Common myeloid progenitor, CD34-positive (primary cell): ENCODE measurements at places on chromosomes 6 and 20.

DNA sequence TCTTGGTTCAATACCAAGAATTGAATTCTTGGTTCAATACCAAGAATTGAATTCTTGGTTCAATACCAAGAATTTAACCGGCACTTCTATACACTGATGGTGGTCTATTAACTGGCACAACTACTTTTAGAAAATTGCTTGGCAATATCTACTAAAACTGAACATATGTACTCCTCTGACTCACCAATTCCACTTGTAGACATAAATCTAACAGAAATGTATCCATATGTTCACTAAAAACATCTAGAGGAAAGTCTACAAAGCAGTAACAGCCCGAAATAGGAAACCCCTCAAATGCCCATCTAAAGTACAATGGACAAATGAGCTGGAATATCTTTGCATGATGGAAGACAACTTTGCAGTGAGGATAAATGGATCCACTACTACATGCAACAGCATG is 71.9 kb downstream of the KIF16B start:
- H3K27me3 ChIP-seq, result no peaks in the 10 kb centered on the region
- no peak overlapping the region for H3K4me3 ChIP-seq
- no peak for DNase-seq
- H3K4me1 ChIP-seq, result no peaks in the 10 kb centered on the region

DNA sequence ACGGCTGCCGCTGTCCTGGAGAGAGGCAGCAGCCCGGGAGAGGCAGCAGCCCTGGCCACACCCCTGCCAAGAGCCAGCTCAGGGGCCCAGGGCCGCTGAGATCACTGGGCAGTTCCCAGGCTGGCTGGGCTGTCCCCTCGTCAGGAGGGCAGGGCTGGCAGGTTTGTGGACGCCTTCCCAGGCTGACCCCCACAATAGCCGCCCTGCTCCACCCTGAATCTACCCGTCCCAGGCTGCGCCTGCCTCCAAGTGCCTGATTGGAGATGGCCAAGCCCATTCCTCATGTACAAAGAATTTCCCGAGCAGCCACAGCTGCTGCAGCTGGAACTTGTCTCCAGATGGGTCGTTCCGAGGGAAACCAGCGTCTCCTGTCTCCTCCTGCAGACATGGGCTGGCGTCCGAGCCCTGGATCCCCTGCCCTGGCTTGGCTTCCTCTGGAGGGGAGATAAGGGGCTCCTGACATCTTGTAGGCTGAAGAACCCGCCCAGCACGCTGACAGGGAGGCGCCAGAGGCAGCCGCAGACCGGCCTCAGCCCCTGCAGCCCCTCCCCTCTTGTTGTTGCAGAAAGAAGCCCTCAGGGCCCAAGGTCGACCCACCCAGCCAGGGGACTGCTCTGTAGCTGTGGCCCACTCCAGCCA is 9.4 kb upstream of the GATA5 start:
- no peaks in the 10 kb centered on the region for H3K4me1 ChIP-seq
- no peak for DNase-seq
- no peaks in the 10 kb centered on the region for H3K36me3 ChIP-seq
- peak overlapping the region; percentile 43 for H3K27ac ChIP-seq

DNA sequence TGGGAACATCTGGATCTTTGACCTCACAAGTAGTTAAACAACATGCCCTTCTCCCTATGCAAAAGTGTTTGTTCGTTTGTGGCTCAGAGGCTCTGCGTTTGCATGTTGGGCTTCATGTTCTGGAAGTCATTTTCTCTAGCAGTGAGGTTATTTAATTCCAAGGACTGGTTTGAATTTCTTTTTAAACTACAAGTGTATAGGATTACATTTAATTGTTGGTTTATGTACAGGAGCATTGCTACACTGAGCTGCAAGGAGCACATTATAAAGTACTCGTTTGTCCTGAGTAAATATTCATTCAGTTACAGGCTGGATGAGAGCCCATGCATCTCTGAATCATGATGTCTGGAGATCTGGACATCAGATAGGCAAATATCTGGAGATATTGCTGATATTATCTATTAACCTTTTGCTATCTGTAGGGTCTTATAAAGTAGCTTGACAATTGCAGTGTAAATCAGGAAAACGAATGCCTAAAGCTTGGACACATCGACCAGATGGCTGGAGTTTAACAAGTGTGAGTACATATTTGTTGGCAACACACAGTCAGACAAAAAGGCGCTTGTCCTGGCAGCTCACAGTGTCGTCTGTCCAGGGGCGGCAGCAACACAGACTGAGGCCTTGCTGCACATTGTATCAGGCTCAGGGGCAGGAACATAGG is 84.6 kb downstream of the PDE7B start:
- H3K27me3 ChIP-seq, result no peaks in the 10 kb centered on the region
- no peak overlapping the region for H3K4me3 ChIP-seq
- no peak overlapping the region for H3K27ac ChIP-seq
- no peaks in the 10 kb centered on the region for H3K36me3 ChIP-seq
- DNase-seq, result no peak

- H3K36me3 ChIP-seq, result no peaks in the 10 kb centered on the region
- no peak overlapping the region for H3K4me3 ChIP-seq
- H3K4me1 ChIP-seq, result no peaks in the 10 kb centered on the region
- H3K27ac ChIP-seq, result no peak overlapping the region
These were observed 107.4 kb downstream of the SAMD5 start for GRCh38 chr6:147615659-147616456.

DNA sequence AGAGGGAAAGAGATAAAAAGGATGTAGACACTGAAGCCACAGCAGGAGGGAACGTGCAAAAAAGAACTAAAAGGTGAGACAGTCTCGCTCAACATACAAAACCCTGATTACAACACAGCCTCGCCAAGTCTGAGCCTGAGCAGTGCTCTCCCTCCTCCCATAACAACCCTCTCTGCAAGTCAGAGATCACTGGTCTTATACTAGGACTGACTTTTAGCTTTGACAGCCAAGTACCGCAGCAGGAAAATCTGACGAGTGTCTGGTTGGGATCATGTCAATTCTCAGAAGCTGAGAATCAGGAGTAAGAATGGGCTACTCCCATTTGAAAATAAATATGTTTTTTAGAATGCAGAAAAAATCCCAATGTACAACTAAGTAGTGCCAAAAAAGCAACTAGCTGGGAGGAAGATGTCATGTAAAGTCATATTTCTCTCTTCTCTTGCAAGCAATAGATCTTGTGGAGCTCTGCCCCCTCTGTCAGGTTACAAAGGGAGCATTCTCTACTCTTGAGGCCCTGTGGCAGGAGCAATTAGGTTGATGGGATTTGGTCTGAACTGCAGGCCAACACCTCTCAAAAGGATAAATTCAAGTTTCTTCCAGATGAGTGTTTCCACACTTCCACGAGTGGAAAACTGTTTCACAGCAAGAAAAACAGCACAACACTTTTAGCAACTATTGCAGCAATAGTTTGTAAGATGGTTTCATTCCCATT is 118.9 kb upstream of the COL21A1 start:
- DNase-seq, result no peak
- peaks cover 12% of the 10 kb centered on the region for H3K4me1 ChIP-seq
- H3K27ac ChIP-seq, result no peak overlapping the region
- no peak overlapping the region for H3K4me3 ChIP-seq
- no peaks in the 10 kb centered on the region for H3K36me3 ChIP-seq
- no peaks in the 10 kb centered on the region for H3K27me3 ChIP-seq

GRCh38 chr6:70547313-70547712 is 19.4 kb upstream of the SDHAF4 start:
- H3K27ac ChIP-seq, result no peak overlapping the region
- no peak overlapping the region for H3K4me3 ChIP-seq
- no peaks in the 10 kb centered on the region for H3K4me1 ChIP-seq
- H3K36me3 ChIP-seq, result peaks cover 2% of the 10 kb centered on the region

- no peak overlapping the region for H3K27ac ChIP-seq
- H3K4me3 ChIP-seq, result no peak overlapping the region
- H3K36me3 ChIP-seq, result no peaks in the 10 kb centered on the region
- no peaks in the 10 kb centered on the region for H3K4me1 ChIP-seq
- DNase-seq, result no peak
These were observed 48.4 kb upstream of the TOP1 start for GRCh38 chr20:40980106-40980827.

DNA sequence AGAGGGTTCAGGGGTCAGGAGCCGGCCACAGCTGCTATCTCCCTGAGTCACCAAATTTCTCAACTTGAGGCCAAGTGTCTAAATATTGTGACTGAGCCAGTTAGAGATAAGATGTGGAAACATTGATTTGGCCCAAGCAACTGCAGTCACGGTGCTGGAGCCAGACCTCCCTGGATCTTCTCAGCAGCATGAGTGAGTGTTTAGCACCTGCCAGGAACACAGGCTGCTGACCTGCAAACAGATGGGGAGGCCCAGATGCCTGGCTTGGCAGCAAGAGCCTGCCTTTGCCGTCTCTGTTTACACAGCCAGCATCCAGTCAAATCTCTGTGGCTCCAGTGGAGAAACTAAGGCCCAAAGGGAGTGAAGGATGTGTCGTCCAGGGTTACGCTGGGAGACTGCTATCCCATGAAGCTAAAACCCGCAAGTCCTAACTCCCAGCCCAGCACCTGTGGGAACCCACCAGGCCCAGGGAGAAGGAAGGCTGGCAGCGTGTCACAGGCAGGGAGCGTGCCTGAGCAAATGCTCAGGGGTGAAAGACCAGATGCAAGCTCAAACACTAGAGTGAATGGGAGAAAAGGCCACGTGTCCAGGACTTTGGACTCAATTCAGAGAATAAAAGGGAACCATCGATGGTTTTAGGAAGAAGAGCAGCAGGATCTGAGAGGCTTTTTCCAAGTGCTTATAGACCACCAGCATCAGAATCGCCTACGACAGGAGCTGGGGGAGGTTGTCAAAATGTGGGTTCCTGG is 15.9 kb upstream of the PTGIS start:
- DNase-seq, result no peak
- H3K27me3 ChIP-seq, result peaks cover 5% of the 10 kb centered on the region
- no peak overlapping the region for H3K27ac ChIP-seq
- no peaks in the 10 kb centered on the region for H3K4me1 ChIP-seq
- H3K36me3 ChIP-seq, result no peaks in the 10 kb centered on the region

DNA sequence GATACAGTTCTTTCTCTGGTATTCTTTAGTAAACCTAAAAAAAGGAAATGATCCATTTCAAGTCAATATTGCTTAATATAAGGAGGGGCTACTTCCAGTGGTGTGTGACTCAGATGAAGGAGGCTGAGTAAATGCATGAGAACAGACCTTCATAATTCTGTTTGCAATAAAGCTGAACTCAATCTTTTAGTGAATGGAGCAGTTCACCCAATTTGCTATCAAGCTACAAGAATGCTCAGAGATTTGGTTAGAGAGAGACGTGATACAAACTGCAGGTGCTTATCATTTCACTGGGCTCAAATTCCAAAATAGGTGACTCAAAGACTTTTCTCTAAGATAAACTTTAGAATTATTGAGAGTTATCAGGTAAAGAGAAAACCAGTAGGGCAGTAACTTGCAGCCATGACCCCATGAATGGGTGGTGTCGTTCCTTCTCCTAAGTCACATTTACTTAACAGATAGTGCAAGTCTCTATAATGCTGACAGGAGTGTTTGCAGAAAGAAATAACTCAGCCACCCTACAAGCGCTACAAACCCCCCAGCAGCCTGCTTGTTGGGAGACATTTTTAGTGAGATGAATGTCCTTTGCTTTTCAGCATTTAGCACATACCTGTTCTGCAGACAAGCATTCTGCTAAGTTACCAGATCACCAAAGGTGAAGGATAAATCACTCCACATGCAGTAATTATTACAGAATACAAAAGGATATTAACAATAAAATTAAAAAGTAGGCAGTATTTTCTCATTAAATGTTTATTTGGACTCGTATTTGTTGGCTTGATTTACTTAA is 16.4 kb upstream of the BLOC1S5 start:
- H3K27me3 ChIP-seq, result no peaks in the 10 kb centered on the region
- peak; percentile 21 for DNase-seq
- peaks cover 2% of the 10 kb centered on the region for H3K36me3 ChIP-seq
- H3K4me1 ChIP-seq, result peaks cover 10% of the 10 kb centered on the region
- no peak overlapping the region for H3K4me3 ChIP-seq

- H3K27ac ChIP-seq, result no peak overlapping the region
- peaks cover 36% of the 10 kb centered on the region for H3K4me1 ChIP-seq
- H3K27me3 ChIP-seq, result no peaks in the 10 kb centered on the region
- H3K4me3 ChIP-seq, result no peak overlapping the region
These were observed 27.1 kb downstream of the BCAS4 start for GRCh38 chr20:50821994-50822393.
